HS-27A (cell line): ENCODE measurements at places on chromosomes 2 and 18.
A peak's percentile ranks its signal among the peaks of the same experiment; 100 is the strongest.

DNA sequence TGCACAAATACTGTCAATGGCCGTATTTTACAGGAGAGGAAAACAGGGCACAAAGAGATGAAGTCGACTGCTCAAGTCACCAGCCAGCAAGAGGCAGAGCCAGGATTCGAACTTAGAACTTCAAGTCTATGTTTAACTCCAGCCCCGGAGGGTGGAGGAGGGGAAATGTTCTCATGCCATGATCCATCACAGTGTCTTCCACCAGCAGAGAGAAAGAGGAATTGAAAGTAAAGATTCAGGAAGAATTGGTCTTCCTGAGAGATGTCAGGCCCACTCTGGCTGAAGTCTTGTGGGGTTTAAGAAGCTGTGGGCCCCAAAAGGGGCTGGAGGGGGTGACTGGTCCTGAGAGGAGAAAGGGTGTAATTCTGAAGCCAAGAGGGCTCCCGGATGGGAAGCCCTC lies 260.0 kb downstream of the TNS1 start:
- no peak for DNase-seq

DNA sequence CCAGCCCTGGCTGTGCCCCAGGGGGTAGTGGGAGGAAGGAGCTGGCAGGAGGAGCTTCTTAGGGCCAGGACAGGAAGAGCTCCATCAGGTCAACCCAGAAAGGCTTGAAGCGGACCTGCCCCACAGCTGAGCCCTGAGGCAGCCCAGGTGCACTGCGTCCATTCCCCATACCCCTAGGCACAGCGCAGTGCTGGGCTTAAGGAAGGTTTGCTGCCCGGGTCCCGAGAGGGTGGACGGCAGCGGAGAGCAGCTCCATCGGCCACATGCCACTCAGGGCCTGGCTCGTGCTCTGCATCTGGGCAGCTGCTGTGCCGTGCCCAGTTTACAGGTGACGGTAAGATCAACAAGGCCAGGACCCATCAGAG lies 26.4 kb downstream of the DNMT3A start:
- DNase-seq: no peak

- DNase-seq: no peak
Measured at GRCh38 chr18:43322132-43322531, 44.8 kb upstream of the SYT4 start.

DNA sequence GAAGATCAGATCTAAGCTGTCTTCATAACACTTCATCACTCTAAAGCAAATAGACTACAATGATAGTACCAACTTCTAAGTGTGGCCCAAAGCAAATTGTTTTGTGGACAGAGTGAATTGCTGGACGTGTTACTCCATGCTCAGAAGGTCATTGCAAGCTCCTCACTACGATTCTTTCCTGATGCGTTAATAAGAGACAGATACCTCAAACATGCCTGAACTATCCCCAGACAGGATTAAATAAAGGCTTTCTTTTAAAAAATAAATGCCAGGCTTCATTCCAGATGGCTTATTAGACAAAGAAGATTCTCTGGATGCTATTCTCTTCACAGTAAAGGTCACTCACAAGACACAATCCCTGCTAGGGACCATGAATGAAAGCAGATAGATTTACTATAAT lies 621.2 kb downstream of the DCDC2C start:
- DNase-seq: no peak

DNA sequence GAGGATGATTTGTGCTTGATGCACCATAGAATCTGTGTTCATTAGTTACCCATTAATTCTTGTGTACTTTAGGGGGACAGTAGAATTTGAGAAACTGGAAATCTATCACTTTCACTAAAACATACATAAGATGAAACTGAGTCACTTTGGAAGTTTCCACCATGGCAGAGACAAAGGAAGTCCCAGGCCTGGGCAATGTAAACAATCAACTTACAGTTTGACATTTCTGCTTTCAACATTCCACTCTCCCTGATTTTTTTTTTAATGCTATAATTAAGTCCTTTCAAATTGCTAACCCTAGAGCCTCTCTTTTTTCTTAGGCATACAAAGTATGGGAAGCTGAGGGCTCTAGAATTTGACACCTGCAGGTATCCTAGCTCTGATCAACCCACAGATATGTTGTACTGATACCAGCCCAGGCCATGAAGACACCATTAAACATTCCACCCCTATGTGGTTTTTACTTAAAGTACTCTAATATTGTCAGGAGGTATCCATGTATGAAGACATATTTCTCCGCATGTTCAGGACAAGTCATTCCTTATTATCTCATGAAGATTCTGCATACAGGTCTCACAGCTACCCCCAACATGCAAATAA lies 88.5 kb upstream of the GLS start:
- no peak for DNase-seq

DNA sequence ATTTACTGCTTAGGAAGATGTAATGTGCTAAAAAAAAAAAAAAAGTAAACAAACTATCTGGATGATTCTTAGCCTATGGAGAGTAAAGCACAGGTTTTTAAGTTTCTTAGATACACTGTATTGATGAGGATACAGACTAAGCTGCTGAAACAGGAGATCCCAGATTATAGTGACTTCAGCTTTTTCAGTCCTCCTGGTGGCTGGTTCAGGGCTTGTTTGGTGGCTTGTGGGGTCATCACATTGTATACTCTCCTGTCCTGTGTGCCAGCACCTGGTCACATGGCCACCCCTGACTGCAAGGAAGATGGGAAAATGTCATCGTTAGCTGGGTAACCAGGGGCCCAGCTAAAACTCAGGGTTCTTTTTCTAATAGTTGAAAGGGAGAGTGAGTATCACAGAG lies 31.4 kb downstream of the RAB31 start:
- no peak for DNase-seq

DNA sequence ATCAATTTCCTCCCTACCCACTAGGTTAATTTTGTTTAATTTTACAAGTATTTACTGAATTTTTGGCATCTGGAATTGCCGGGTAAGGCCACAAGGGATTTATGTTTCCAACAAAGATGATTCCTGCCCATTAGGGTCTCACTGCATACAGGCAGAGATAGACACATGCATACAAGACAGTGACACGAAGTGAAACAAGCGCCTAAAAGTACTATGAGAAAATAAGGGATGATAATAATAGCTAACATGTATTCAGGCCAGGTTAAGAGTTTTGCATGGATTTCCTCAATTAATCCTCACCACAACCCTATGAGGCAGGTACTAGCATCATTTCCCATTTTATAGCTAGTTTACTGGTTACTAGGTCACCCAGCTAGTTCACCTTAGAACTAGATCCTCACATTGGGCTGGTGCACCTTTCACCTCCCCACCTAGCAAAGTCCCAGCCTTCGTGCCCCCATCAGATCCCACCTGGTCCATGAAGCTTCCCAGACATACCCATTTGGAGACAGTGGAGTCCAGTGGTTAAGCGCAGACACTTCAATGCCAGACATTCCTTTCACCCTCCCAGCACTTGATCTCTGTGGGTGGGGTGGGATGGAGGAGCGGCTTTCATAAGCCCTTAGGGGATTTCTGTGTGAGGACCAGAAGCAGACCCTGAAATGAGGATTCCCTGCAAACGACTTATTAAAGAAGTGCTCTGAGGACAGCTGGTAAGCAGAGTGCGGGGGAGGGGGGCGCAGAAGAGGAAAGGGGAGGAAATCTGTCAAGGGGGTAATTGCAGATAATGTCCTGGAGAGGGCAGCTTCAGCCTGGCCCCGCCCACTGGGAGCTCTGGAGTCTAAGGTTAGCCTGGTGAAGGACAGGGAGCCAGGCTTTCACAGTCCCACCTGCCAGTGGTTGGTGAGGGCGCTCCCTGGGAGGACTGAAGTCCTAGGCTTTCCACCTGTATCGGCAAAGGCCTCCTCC lies 5.8 kb upstream of the DGUOK start:
- no peak for DNase-seq

DNA sequence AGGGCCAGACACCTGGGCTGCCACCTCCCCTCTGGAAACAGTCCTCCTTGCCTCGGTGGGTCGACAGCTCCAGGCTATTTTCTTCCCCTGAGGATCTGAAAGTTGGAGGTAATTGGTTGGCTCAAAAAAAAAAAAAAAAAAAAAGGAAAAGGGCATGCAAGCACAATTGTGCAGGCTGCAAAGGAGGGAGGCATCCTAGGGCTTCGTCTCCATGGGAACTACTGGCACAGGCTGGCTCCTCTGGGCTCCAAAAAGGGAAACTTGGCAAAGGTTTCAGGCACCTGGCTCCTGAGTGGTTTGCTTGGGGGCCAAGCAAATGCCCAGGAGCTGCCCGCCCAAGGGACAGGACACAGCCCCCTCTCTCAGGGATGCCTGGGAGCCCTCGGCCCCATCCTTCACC lies 1.1 kb upstream of the KCNIP3 start:
- DNase-seq: no peak

DNA sequence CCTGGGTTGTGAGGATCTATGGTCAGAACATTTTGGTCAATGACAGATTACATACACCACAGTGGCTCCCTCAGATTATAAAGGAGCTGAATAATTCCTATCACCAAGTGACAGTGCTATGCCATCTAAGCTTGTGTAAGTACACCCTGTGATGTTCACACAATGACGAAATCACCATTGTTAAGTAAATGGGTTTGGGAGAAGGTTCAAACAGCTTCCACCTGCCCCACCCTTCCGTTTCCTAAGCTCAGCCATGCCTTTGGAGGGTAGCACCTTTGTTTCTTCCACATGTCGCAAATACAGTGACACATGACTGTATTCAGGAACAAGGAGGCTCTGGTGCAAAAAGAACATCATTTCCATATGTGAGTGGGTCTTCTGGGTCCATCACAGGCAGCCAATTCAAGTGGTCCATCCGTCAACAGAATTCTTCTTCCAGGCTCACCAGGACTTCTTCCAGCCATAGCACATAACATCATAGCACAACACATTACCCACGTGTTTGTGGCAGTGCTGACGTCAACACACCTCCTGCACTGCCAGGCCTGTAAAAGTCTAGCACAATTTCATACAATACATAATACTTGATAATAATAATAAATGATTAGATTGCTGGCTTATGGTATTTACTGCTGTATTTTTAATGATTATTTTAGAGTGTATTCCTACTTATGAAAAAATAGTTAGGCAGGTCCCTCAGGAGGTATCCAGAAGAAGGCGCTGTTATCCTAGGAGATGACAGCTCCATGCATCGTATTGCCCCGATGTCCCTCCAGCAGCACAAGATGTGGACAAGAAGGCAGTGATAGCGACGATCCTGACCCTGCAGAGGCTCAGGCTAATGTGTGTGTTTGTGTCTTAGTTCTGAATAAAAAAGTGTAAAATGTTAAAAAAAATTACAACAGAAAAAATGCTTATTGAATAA lies 264.8 kb downstream of the ANAPC1 start:
- DNase-seq: no peak

DNA sequence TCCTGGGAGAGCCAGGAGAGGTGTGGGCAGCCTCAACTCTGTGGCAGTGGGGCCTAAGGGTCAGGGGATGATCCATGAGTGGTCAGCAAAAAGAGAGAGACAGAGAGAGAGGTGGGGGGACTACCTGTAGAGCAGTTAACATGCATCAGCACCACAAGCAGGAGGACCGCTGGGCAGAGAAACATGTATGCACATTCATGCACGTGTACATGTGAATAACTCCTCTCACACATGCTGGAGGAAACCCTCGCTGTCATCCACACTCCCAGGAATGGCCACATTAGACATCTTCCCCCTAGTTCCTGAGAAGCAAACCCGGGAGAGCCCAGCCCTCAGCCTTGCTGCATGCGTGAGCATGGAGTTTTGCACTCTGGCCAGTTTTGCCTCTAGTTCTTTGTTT lies 166.1 kb downstream of the SMAD7 start:
- no peak for DNase-seq

GRCh38 chr18:60746491-60746890 lies 373.9 kb upstream of the MC4R start:
- DNase-seq: no peak

DNA sequence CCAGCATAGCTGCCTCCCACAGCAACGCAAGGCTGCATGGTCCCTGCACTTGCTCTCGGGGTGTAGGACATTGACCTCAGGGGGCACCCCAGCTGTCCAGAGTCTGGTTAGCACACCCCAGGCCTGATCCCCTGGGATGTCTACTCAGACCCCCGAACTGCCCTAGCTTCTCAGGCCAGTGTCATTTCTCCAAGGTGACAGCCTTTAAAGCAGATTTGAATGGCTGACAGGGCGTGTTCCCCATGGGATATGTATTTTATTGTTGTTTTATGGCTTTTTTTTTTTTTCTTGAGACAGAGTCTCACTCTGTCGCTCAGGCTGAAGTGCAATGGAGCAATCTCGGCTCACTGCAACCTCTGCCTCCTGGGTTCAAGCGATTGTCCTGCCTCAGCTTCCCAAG lies 40.8 kb upstream of the PTMA start:
- no peak for DNase-seq

- DNase-seq: peak; percentile 91
Measured at GRCh38 chr2:85106489-85107180, 26.6 kb upstream of the TCF7L1 start.

DNA sequence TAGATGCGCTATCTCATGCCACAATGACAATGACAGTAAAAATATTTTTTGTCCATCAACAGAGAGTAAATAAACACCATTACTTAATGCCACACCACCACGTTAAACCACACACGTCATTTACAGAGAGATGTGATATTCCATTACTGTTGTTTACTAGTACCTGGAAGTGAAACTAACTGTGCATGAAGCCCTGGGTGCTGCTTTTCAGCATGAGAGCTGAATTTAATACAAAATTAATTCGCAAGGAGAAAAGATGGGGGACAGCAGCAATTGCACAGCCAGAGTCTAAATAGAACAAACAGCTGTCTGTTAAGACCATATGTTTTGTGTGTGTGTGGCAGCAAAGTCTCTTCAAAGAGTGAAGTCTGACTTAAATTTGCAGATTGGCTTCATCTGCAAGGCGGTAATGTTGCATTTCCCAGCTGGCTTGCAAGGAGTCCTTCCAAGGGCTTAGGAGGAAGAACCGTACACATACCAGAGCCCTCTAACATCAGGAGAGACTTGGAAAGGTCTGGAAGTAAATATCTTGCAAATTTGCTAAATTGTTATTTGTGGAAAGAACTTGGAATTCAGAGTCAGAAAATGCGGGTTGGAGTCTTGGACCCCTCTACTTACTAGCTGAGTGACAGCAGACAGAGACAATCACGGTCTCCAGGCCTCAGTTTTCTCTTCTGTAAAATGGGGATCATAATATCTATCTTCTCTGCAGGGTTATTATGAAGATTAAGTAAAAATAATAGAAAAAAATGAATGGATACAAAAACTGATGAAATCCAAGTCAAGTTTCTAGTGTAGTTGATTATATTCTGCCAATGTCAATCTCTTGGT lies 127.6 kb downstream of the ALPK2 start:
- no peak for DNase-seq
